Brain (organoid and tissue), 16 donors: ENCODE measurements at places on chromosomes 12 and 14. TPM values are rescaled to one million over a fixed set of nuclear protein-coding genes. Genes with fewer than 3 reads are reported as not detected.

The INHBE gene
- polyA plus RNA-seq = 10.8 TPM

The PRR4 gene
- 6.0 TPM for polyA plus RNA-seq

The KRT81 gene
- polyA plus RNA-seq = 0.76 TPM

The ANKS1B gene
- polyA plus RNA-seq = 43.3 TPM

The SUSD6 gene
- 35.4 TPM for polyA plus RNA-seq

The CRACR2A gene
- 0.36 TPM for polyA plus RNA-seq

The ANO2 gene
- 1.1 TPM for polyA plus RNA-seq
